Fibroblast of the conjunctiva (primary cell): ENCODE measurements at places on chromosomes 11 and 22.
A peak's percentile ranks its signal among the peaks of the same experiment; 100 is the strongest.

- no peak for DNase-seq
These were observed 6.8 kb downstream of the AP2A2 start for GRCh38 chr11:932435-932834.

DNA sequence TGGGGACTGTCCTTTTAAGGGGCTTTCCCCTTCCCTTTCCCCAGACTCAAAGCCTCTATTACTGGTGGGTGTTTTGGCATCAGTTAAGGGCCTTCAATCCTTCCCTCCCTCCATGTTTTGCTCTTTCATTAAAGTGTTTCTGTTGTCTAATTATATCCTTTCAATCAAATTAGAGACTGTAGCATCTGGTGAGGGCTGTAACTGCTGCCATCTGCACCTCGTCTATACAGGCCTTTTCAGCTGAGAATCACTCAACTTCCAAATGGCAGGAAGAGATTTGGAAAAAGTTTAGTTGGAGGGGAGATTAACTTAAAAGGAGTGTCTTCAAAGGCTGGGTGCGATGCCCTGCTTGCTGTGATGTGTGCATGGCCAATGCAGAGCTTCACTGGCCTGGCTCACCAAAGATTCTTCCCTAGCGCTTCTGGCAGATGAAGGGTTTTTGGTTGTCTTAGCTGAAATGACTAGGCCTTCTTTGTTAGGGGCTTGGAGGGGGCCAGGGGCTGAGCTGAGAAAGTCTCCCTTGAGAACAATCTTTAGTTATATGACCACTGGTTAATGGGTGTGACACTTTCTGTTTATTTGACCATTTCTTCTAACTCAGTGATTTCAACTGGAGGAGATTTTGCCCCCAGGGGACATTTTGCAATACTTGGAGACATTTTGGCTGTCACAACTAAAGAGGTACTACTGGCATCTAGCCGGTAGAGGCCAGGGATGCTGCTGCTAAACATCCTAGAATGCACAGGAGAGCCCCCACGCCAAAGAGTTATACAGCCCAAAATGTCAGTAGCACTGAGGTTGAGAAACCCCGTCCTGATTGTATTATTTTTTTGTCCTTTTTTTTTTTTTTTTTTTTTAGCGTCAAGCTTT is 7.5 kb downstream of the KREMEN1 start:
- no peak for DNase-seq

DNA sequence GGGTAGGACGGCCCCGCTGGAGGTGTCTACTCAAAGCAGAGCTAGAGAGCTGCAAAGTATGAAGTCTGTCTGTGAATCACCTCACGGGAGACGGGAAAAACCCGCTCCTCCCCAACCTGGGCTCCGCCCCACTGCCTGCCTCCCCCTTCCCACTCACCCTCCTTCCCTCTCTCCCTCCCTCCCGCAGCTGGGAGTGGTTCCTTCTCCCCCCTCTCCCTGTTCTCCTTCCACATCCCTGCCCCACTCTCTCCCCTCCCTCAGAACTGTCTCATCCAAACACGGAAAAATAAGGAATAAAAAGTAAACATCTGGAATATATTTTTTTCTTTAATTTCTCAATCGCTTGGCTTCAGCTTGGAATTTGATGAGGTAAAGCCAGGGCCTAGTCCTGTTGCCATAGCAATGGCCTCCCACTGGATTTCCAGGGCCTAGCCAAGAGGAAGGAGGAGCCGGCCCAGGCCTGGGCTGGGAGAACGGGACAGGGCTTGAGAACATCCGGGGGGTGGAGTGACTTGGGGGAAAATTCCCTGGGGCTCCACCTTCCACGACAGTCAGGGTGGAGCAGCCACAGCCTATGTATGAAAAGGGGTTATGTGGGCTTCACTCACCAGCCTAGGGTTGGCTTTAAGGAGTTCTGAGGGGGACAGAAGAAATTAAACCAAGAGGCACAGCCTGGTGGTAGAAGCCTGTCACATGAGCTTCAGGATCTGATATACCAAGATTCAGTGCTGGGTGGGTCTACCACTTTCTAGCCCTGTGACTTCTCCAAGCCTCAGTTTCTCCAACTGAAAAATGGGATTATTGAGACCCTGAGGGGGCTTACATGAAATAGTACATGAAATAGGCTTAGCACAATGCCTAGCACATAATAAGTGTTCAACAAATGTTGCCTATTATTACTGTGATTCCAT is 2.2 kb downstream of the TNKS1BP1 start:
- DNase-seq: peak; percentile 97

DNA sequence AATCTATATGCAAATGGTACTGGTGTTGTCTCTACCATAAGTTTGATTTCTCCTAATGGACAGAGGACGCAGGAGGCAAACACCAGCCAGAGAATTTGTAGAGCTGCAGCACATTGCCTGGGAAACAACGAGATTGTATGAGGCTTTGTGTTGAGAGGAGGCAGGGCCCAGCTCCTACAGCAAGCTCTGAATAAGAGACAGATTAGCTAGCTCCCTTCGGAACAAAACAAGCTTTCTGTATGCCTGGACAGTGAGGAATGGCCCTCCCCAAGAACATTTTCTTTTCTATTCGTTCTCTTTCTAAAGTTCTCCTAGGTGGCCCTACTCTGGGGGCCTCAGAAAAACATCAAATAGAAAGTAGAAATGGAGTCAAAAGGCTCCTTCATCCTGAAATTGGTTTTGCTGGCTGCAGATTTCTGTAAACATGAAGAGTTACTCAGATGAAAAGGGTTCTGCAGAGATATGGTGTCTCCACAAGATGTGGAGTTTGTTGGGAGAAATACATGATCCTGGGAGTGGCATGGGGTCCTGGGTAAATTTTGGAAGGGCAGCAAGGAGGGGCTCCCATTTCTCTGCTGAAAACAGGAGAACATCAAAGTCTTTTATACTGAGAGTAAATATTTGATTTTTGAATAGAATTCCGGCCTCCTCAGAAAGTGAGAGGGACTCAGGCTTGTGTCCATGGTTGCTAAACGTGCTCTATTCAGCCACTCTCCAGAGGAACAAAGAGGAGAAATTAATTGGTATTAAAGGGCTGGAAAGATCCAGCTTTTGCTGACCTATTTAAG is 6.8 kb upstream of the HEPACAM start:
- DNase-seq: no peak

DNA sequence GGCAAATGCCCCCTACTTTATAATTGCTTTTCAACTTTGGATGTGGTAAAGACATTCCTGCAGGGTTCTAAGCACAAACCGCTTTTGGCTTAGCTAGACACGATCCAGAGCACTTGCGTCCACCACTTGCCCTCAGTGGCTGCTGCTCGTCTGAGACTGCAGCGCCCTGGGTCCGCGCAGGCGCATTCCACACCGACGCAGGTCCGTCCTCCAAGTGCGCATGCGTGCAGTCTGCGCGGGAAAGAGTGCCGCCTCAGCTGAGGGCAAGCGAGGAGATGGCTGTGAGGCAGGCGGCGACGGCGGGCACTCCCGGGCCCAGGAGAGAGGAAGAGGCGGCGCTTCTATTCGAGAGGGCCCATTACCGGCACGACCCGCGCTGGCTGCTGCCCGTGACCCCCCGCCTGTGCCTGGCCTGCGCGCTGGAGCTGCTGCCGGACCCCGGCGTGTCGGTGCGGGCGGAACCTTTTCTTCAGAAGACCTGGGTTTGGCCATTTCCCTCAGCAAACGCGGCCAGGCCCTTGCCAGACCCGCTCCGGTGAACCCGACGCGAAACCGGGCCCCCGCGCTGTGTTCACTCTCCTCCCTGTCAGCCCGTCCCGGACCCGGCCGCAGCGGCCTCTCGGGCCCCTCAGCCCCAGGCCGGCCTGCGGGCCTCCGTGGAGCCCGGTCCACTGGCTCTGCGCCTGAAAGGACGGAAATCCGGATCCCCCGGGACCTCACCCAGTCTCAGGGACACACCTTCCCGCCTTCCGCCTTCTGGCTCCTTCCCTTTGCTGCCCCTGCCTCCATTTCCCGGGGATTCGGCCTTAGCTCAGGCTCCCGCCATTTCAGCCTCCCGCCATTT is at the start of gene MEI1:
TSS of gene MEI1 (plus strand) at position 240 of the 844 bp plus-strand sequence. CDS start at position 276, 36 bp downstream.
- peak; percentile 45 for DNase-seq

- no peak for DNase-seq
These were observed 5.7 kb upstream of the PVALB start for GRCh38 chr22:36822581-36822980.

DNA sequence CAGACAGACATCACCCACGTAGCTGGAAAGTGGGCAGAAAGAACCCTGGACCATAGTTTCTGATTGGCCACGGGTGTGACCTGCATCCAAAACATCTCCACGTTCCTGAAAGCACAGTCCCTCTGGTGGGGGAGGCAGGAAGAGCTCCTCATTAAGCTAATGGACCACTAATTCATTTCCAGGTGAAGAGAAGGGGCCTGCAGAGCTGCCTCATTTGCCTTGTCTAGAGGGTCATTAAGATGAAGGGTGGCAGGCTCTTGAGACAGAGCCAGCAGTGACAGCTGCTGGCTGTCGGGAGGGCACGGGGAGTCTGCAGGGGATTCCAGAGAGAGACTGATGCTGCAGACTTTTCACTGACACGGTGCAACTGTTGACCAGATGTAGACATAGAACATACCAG is 149.6 kb upstream of the OPCML start:
- DNase-seq: no peak

GRCh38 chr11:123238297-123238696 is 43.2 kb upstream of the CLMP start:
- DNase-seq: peak; percentile 95

- DNase-seq: no peak
These were observed 84.3 kb downstream of the IGLL1 start for GRCh38 chr22:23495614-23496444.

DNA sequence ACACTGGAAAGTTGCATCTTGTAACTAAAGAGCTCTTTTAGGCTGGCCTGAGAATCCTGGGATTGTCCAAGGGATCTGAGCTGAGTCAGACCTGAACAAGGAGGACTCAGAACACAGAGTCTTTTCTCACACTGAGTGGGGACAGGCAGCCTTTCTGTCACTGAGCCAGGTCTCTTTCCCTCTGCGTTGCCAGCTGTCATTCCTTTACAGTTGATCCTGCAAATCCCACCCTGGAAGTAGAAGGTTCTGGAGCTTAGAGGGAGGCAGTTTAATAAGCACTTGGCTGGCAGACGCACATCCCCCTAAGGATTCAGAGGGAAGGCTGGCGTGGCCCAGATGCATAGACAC is 76.3 kb upstream of the SUSD2 start:
- DNase-seq: no peak

DNA sequence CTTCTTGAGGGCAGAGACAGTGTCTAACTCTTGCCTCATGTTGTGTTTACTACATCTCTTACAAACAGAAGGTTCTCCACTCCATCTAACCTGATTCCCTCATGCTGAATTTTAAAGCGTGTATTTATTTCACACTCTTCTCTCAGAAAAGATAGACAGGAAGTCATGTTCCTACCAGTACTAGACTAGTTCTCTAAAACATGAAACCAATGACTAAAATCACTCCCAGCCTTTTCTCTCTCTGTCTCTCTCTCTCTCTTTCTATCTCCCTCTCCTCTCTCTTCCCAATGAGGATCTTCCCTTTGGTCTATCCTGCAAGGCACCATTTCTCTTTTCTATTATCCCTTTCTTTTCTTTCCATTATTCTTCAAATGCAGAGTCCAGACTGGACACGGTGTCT is 391.9 kb upstream of the CADM1 start:
- no peak for DNase-seq

GRCh38 chr11:72348250-72348649 is 86.1 kb downstream of the CLPB start:
- DNase-seq: no peak

DNA sequence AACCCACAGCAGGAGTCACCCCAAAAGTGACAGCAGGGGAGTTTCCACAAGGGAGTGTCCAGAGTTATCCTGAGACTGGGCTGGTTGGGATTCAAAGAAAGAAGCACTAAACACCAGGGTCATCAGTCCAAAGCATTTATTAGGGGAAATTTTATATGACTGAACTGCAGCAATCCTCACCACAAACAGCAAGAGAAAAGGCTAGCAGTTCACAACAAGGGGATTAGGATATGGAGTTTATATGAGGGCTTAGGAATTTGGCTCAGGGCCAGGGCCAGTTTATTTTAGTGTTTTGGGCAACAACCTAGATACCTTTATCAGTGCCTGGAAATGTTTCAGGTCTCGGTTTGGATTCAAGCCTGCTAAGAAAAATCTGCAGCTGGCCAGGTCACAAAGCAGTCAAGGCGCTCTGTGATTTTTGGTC is 4.6 kb upstream of the TMEM126A start:
- DNase-seq: no peak

GRCh38 chr11:27231530-27231929 is 131.5 kb downstream of the CCDC34 start:
- DNase-seq: no peak

GRCh38 chr22:37163575-37164504 is 14.1 kb upstream of the IL2RB start:
- DNase-seq: no peak

- DNase-seq: no peak
These were observed 47.7 kb upstream of the DBX1 start for GRCh38 chr11:20207781-20208621.

- no peak for DNase-seq
These were observed 12.8 kb downstream of the PMM1 start for GRCh38 chr22:41576877-41577276.

GRCh38 chr22:37254209-37254866 is 10.3 kb upstream of the RAC2 start:
- no peak for DNase-seq

DNA sequence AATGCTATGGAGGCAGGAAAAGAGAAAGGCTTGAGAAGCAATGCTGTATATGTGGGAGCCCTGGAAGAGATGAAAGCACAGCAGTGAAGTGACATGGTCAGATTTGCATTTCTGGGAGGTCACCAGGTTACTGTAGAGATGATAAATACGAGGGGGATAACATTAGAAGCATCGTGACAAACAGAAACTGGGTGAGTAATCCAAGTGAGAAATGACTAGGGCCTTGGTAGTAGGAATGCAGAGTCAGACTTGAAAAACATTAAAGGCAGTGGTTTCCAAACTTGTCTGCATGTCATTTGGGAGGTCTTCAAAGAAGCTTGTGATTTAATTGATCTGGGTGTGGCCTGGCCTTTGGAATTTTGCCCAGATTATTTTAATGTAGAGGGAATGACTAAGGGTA is 43.9 kb downstream of the CCDC34 start:
- DNase-seq: peak; percentile 17

- DNase-seq: no peak
These were observed at the start of gene PHF21B for GRCh38 chr22:45009606-45010531. Gene PHF21B (minus strand): TSS chr22:45010005. CDS start chr22:45009549, 456 bp downstream.
